ENCODE measurements at places on chromosomes 2 and 18. TPM values are rescaled to one million over a fixed set of nuclear protein-coding genes. Genes with fewer than 3 reads are reported as not detected.

The RUFY4 gene
- 0.10 TPM for total RNA-seq

The DSG4 gene
- 0.12 TPM for total RNA-seq

The TEX51 gene
- not detected for total RNA-seq

DNA sequence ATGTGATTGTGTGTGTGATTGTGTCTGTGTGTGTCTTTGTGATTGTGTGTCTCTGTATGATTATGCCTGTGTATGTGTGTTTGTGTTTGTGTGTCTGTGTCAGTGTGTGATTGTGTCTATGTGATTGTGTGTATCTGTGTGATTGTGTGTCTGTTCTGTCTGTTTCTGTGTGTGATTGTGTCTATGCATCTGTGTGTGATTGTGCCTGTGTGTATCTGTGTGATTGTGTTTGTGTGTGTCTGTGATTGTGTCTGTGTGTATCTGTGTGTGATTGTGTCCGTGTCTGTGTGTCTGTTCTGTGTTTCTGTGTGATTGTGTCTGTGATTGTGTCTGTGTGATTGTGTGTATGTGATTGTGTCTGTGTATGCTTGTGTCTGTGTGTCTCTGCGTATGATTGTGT, 12.1 kb upstream of the KLHL30 start:
- DNase-seq: no peak
- no peaks in the 10 kb centered on the region for H3K27me3 ChIP-seq
- H3K4me3 ChIP-seq: no peak overlapping the region

- DNase-seq: no peak
- peaks cover 10% of the 10 kb centered on the region for H3K4me1 ChIP-seq
- H3K27ac ChIP-seq: no peak overlapping the region
- no peak overlapping the region for H3K4me3 ChIP-seq
- no peaks in the 10 kb centered on the region for H3K27me3 ChIP-seq
Measured at GRCh38 chr2:120612931-120613330, 122.7 kb upstream of the GLI2 start.

Measured in hepatocyte (in vitro differentiated cells).